ENCODE measurements at places on chromosomes 4 and X. TPM values are rescaled to one million over a fixed set of nuclear protein-coding genes. Genes with fewer than 3 reads are reported as not detected.

HSD17B13 gene
- 0.15 TPM for total RNA-seq

MAPK10 gene
- 3.2 TPM for total RNA-seq

SPANXN4 gene
- total RNA-seq: not detected

ARSJ gene
- total RNA-seq: 0.59 TPM

PDHA1 gene
- total RNA-seq: 1,321 TPM

PAGE4 gene
- not detected for total RNA-seq

LINC00632 gene
- total RNA-seq: 122 TPM

SNX12 gene
- 45.4 TPM for total RNA-seq

TMPRSS11D gene
- not detected for total RNA-seq

PSMD10 gene
- total RNA-seq: 18.9 TPM

DNA sequence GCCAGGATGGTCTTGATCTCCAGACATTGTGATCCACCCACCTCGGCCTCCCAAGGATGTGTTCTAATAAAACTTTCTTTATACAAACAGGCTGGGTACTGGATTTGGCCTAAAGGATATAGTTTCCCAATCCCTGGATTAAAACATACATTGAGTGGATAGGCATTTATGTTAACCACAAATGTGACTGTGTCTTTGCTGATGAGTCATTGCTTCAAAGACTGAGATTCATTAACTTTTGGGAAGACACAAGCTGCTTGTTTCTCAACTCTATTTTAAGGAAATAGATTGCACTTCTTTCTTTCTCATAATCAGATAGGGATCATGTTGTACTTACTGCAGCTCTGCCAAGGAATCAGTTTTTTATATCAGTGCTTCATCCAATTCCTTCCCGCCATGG is 131.3 kb upstream of the AGA start:
- no peak for DNase-seq

- no peak for DNase-seq
Measured at GRCh38 chr4:58541926-58542325, 1431.7 kb upstream of the IGFBP7 start.

GRCh38 chr4:176125063-176125462 is 59.4 kb downstream of the WDR17 start:
- DNase-seq: no peak

DNA sequence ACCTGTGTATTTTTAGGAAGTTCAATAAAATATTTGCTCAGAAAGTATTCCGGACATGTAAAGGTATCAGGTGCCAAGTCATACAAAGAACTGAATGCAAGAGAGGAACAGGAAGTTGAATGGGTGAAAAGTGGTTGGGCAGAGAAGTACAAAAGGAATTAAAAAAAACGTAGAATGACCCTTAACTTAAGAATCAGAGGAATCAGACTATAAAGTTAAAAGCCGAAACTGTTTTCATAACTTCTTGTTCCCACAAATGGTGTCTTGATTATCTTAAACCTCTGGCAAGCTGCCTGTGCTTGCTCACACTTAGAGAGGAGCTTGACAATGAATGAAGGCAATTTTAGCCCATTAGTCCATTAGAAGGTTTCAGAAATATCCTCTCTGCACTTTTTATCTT is 81.6 kb upstream of the HHIP start:
- no peak for DNase-seq

DNA sequence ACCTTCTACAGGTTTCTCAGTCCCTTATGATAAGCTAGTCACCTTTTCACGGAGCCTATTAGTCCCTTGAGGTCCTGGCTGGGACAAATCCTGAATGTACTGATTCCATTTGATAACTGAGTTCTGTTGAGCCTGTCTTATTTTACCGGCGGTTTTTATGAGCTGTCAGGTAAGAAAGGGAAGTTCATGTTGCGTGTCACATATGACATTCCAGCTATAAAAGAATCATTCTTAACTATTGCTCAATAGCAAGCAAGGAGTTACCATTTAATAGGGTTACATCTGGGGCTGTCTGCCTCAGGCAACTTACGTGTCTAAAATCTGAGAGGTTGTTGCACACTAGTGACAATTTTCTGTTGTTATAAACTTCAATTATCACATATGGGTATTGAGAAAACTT is 394.6 kb downstream of the TECRL start:
- DNase-seq: no peak

DNA sequence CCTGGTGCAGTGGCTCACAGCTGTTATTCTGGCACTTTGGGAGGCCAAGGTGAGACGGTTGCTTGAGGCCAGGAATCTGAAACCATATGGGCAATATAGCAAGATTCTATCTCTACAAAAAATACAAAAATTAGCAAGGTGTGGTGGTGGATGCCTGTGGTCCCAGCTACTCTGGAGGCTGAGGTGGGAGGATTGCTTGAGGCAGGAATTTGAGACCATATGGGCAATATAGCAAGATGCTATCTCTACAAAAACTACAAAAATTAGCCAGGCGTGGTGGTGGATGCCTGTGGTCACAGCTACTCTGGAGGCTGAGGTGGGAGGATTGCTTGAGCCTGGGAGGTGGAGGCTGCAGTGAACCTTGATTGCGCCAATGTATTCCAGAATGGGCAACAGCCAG is 2.3 kb downstream of the ADGRG4 start:
- no peak for DNase-seq

DNA sequence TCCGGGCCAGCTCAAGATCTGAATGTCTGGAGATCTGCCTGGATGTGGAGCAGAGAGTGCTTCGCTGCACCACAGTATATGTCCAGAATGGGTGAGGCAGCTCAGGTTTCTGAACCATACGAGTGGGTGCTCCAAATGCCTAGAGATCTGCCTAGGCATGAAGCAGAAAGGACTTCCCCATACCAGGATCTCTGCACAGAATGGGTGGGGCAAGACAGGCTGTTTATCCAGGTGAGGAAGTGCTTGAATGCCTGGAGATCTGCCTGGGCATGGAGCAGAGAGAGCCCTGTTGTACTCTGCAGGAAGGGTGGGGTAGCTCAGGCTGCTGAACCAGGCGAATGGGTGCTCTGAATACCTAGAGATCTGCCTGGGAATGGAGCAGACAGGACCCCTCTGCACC is 45.4 kb upstream of the MAGEC2 start:
- no peak for DNase-seq

- no peak for DNase-seq
Measured at GRCh38 chr4:85611661-85612060, 136.7 kb downstream of the ARHGAP24 start.

DNA sequence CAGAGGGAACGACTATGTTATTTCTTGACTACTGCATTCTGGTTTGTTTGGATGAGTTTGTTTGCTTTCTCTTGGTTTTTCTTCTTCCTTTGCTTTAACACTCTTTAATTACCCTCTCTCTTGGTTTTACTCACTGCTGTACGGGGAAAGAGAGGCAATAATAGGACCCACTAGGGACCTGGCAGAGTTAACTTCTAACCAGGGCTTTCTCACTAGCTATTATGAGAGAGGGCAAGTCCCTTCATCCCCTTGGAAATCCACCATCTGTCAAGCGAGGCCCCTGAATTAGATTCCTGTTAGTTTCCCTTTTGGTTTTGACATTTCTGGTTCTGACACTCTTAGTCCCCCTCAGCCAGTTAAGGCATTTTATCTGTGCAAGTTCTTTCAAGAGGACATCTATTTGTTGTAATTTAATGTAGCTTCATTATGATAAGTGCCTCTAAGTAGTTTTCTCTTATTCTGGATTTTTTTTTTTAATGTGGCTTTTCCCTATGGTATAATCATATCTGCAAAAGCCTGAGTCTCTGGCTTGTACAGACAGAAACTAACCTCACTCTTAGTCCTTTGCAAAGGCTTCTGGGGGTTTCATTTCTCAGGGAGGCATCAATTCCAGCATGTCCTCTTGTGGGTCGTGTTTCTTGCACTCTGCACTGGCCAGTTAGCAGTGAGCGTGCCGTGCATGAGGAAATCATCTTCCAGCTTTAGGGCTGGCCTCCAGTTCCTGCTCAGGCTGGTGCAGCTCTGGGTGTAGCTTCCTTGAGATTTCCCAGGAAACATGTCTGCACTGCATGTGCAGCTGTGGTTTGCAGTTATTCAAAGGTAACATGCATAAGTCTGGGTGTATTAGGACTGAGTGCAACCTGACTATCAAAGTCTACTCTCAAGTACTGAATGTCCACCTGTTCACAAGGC is 221.3 kb downstream of the STIM2 start:
- DNase-seq: no peak

GRCh38 chrX:47497271-47497888 is 14.4 kb upstream of the ZNF41 start:
- no peak for DNase-seq

GRCh38 chr4:86685401-86685800 is 91.3 kb downstream of the PTPN13 start:
- DNase-seq: no peak

GRCh38 chr4:179285696-179286095 is 1843.5 kb upstream of the AGA start:
- DNase-seq: no peak

GRCh38 chrX:32514986-32515385 is 696.4 kb downstream of the DMD start:
- DNase-seq: no peak

DNA sequence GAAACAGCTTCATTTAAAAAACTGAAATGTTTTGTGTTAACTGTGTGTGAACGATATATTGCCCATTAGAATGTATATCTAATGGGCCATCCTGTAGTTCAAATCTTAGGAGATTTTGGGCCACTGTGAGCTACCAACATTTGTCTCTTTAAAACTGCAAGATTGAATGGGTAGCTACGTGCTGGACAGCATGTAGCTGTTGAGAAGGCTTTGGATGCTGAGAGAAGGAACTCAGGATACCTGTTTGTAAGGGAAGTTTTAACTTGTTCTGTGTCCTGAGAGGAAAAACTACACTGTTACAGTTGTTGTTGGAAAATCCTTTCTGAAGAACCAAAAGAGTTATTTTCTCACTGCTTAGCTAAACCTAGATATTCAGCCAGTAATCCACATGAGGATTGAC is 45.9 kb downstream of the PDLIM5 start:
- no peak for DNase-seq

GRCh38 chr4:77681792-77682191 is 76.2 kb downstream of the CXCL13 start:
- DNase-seq: no peak

DNA sequence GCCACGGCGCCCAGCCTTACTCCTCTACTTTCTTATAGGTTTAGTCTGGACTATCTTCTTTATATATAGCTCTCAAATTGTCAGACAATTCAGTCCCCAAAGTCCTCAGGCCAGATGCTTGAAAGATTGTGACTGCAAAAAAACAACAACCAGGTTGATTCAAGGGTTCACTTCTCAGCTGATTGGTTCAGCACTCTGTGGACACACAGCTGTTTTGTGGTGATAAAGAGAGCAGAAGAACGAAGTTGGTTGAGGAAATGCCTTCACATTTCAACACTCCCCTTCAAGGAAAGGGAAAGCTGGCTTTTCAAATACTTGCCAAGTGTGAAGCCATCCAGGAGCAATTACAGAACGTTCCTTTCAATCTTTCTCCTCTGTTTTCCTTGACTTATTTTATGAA is 166.8 kb downstream of the SHROOM3 start:
- no peak for DNase-seq

DNA sequence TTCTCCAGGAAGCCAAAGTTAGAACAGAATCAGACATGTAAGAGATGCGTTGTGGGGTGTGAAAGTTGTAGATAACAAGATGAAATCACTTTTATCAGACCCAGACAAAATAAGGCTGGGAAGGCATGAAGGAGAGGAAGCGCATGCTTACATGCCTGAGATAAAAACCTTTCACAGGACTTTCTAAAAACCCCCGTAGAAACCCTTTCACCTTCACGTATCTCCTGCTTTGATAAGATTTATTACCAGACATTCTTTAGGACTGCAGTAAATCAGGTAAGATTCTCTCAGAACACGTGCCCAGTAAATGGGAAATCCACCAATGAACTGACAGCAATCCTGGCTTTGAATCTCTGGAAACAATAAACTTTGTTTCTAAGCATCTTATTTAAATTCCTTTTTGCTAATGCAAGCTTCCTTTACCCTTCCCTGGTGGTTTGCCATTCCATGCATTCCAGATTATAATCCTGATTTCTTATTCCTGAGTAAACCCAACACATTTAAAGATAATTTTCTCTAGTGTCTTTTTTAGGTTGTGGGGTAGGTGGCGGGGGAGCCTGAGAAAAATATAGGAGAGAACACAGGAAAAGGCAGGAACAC is 254.6 kb upstream of the LDB2 start:
- DNase-seq: no peak

GRCh38 chr4:187711586-187711985 is 284.0 kb upstream of the ZFP42 start:
- no peak for DNase-seq

- peak; percentile 22 for DNase-seq
Measured at GRCh38 chr4:1401409-1402020, 4.7 kb downstream of the NKX1-1 start.

GRCh38 chrX:148634591-148634990 is 134.2 kb downstream of the AFF2 start:
- DNase-seq: no peak

- DNase-seq: no peak
Measured at GRCh38 chr4:73576381-73576780, 43.9 kb downstream of the RASSF6 start.

DNA sequence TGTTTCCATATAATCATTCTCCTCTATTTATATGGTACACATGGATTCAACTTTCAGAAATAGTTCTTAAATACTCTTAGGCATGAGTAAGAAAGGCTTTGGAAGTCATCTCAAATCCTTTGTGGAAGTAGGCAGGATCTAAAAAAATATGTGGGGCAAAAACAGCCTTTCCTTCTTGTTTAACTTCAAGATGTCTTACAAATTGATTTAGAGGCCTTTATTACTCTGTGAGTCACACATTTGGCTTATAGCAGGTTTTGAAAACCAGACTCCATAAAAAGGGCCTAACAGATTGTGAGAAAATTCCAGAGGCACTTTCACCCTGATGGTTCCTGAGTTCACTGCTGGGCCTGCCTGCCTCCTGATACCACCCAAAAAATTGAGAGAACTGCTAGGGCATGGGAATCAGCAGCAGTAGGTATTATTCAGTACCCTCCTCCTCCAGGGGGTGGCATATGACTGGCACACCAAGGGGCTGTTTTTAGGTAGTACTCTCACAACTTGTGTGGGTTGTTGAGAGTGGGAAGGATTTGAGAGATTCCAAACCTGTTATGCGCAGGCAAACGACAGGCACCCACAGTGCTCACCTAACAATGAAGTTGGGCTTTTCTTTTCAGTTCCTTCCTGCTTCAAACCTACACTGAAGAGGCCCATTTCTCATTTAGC is 162.7 kb upstream of the MBNL3 start:
- DNase-seq: no peak

DNA sequence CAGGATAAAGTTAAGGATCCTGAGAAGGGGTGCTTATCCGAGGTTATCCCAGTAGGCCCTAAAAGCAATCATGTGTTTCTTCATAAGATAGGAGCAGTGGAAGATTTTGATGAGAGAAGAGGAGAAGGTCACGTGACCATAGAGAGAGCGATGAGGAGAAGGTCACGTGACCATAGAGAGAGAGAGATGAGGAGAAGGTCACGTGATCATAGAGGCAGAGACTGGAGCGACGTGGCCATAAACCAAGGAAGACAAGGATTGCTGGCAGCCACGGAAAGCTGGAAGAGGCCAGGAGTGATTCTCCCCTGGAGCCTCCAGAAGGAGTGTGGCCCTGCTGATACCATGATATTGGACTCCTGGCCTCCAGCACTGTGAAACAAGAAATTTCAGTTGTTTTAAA is 38.4 kb upstream of the ZNF518B start:
- no peak for DNase-seq

Data from left ventricle myocardium superior (tissue), 1 donor.